ENCODE measurements at places on chromosomes 16 and 17.

GRCh38 chr16:4663777-4664465, 29.4 kb upstream of the NUDT16L1 start:
- no peak for DNase-seq

DNA sequence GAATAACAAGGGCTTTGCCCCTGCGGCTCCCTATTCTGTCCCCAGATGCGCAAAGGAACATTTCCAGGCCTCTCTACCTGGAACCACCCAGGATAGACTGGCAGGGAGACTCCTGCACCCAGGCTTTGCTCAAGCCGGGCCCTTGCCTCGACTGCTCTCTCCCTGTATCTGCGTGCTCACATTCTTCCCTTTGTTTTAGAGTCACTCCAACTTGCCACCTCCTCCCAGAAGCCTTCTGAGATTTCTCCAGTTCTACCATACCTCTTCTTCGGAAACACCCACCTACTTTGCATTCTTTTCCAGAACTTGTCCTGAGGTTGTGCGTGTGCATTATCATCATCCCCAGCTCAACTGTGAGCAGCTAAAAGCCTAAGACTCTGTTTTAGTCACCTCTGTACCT, 3.0 kb downstream of the CES5A start:
- no peak for DNase-seq

DNA sequence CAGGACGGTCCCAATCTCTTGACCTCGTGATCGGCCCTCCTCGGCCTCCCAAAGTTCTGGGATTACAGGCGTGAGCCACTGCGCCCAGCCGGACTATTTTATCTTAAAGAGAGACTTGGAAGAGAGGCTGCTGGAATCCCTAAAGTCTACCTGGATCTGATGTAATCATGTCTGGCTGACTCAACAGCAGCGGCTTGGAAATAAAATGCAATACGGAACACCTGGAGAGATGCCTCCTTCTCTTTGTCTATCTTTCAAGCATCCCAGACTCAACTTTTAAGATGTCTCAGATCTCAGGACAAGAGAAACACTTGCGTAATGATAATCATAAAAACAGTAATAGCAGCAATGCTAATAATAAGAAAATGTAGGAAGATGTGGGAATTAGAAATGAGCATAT, 95.6 kb downstream of the CDH8 start:
- DNase-seq = no peak

- peak; percentile 43 for DNase-seq
Observed at GRCh38 chr16:77090062-77090461, 100.9 kb upstream of the MON1B start.

DNA sequence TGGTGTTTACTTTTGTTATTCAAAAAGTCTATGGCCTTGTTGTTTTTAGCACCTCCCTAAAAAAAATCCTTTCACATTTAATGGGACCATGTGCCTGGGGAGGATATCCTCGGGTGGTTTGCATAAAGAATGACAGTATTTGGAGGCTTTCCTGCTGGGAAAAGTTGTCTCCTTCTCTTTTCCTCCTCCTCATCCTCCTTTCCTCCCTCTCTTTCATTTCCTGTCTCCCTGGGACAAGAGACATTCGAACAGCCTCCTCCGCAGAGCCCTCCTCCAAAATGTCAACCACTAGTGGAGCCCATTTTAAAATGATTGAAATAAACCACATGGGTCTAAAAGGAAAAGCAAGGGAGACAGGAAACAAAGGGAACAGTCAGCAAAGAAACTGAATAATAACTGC, 67.4 kb downstream of the MYH13 start:
- no peak for DNase-seq

- DNase-seq = no peak
Observed at GRCh38 chr16:58378401-58378800, 13.9 kb upstream of the GINS3 start.

DNA sequence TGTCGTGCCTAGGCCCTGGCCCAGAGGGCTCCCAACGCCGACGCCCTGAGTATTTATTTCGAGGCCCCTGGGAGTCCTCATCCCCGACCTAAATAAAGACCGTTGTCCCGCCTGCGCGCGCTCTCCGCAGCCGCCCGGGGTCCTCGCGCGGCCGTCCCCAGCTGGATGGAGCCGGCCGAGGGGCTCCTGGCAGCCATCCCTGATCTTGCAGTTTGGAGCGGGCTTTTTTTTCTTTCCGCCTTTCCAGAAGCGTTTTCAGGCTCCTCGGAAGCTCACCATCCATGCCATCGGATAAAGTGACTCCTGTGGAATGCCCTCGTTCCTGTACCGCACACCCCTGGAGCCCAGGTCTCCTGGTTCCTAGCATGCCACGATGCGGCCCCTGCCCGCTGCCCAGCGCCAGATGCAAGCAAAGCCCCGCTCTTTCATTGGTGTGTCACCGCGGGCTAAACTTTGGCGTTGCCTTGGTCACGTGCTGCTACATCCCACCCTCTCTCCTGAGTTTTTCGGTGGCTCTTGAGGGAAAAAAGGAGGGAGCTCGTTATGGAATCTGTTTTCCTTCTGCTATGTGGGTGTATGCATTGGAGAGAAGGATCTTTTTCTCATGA, 716 bp downstream of the TMEM94 start:
- DNase-seq = peak; percentile 68

DNA sequence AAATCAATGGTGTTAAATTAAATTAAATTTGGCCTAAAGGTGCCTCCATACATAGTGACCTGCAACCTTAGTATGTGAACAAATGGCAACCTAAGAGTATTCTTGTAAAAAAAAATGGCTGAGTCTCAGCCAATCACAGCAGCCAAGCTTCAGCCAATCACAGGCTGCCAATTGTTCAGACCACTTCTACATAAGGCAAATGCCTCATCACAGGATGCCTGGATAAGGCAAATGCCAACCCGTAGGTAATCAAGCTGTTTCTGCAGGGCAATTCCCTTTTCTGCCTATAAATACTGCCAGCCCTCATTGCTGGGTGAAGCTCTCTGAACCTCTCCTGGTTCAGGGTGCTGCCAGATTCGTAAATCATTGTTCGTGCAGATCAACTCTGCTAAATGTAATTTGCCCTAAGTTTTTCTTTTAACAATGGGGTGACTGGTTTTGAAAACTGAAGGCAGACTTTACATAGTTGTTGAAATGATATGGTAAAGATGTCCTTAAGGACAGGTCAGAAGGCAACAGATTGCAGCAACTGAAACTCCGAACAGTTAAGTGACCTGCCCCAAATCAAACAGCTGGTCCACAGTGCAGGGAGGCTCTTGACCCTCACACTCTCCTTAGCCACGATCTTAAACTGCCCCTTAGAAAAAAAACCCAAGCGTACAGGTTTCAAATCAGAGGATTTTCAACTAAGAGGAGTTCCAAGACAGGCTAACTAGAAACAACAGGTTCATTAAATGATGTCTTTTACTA, 50.3 kb downstream of the N4BP1 start:
- DNase-seq = no peak

GRCh38 chr17:19647697-19648474, 665 bp upstream of the ALDH3A2 start:
- DNase-seq = peak; percentile 81

GRCh38 chr17:80374039-80374731, 40.8 kb upstream of the ENDOV start:
- DNase-seq = no peak

GRCh38 chr17:50715471-50715870, 3.9 kb upstream of the LUC7L3 start:
- DNase-seq = no peak

DNA sequence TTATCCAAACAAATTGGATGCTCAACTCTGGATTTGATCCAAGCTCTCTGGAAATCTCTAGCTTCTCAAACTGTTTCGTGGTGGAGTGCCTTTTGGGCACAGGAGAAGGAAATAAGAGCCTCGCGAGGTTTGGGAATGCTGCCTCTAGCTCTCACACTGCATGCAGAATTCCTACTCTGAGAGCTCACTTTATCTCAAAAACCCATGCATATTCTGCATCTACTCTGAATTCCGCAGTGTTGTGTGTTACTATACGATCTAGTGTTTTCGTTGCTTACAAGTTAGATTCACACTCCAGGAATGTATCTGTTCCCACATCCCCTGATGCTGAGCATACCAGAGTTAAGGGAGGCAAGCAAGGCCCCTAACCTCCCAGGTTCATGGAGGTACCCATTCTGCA, 462.7 kb downstream of the WWOX start:
- DNase-seq = no peak
